ENCODE measurements at places on chromosomes 3 and 15.
A peak's percentile ranks its signal among the peaks of the same experiment; 100 is the strongest.

GRCh38 chr15:99343881-99344551 lies 92.7 kb downstream of the LRRC28 start:
- DNase-seq = no peak

DNA sequence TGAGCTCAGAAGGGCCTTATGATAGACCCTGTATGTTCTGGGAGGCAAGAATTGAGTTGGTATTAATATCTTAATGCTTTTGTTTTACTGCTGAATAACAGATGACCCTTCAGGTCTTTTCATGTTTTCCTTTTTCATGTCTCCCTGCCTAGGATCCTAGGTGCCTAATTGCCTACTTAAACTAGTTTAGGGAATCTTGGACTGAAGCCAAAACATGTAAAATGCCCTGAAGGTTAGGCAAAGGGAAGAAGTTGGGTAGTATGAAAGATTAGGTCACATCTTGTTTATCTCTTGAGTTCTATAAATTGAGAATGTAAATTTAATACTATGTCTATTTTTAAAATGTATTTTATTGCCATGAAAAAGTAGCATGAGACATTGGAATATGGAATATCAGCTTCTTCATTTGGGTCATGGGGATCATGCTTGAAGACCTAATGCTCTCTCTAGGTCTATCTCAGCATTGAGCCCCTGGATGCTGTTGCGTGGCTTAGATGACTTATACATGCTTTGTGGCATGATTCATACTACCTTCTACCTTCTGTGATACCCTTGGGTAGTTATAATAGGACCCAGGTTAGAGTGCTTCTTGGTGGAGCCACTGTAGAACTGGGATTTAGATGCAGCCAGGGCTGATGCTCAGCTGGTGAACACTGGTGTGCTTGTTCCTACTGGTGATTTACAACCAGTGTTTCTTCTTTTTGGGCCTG lies 26.4 kb downstream of the RBM6 start:
- DNase-seq = no peak

- DNase-seq = no peak
Measured at GRCh38 chr15:76209942-76210341, 101.3 kb downstream of the ETFA start.

- peak; percentile 18 for DNase-seq
Measured at GRCh38 chr3:111859061-111859973, at the start of gene PHLDB2. PHLDB2 (plus strand) TSS chr3:111859265; CDS start chr3:111884078, 24,813 bp downstream.

GRCh38 chr15:60507596-60508424 lies 28.9 kb upstream of the ICE2 start:
- peak; percentile 40 for DNase-seq

GRCh38 chr3:138441256-138441655 lies 6.8 kb downstream of the ESYT3 start:
- DNase-seq = no peak

DNA sequence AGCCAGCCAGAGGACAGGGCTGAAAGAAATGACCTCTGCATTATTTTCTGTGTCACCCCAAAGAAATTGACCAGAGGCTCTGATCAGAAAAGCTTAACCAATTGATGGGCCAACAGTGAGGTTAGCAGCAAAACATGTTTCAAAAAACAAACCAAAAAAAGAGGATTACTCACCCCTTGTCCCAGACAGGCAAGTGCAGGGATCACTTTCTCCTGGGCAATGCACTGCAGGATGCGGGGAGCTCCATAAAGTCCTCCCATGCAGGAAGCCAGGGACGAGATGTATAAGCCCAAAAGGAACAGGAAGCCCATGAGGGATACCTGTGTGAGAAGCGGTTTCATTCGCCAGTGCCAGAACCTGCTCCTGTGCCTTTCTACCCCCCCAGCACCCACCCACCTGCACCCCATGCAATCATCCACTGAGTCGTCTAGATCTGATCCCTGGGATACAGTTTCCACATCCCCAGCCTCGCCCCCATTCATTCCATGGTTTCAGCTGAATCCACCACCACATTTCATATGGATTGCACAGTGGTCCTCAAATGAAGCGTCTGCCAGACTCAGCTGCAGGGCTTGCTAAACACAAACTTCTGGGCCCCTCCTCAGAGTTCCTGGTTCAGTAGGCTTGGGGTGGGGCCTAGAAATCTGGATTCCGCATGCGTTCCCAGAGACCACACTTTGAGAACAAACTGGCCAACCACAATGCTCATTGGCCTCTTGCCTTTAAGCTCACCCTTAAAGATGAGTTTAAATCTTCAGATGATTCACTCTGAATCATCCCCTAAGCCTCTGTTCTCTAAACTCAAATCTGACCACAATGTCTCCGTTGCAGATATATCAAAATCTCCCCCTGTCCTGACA lies 54.4 kb upstream of the HEG1 start:
- no peak for DNase-seq

DNA sequence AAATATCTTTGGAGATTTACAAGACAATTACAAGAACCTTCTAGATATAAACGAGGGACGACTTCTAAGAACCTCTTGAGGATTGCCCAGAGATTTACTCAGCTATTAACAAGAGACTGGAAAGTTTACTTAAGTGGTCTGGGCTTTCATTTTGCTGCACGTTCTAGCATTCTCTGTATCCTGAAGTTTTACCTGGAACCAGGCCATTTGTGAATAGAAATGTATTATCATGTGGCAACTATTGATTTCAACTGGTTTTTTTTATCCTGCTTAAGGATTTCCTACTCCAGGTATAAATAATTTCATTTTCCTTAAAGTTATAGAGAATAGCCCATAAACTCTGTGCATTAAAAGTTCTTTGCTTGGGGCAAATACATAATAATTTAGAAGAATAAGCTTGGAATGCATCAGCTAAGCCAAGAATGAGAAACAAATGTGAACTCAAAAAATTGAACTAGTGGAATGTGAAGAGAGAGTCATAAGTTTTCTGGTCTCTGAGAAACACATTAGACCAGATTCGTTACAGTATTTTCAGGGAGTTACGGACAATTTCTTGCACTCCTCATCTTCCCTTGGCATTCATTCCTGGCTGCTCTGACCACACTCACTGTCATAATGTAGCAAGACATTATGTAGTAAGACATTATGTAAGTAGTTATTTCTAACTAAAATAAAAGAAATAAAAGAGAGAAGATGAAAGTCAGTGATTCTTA lies 1.3 kb downstream of the AQP9 start:
- DNase-seq = no peak

- DNase-seq = peak; percentile 78
Measured at GRCh38 chr3:8622873-8623691, 21.5 kb downstream of the SSUH2 start.

GRCh38 chr15:90013503-90013937 lies 12.4 kb downstream of the ZNF710 start:
- no peak for DNase-seq

- DNase-seq = no peak
Measured at GRCh38 chr15:101684384-101684783, 32.2 kb upstream of the TM2D3 start.

- DNase-seq = no peak
Measured at GRCh38 chr3:98906230-98906629, 4.7 kb upstream of the DCBLD2 start.

- no peak for DNase-seq
Measured at GRCh38 chr15:101126618-101127505, 125.0 kb downstream of the CHSY1 start.

- no peak for DNase-seq
Measured at GRCh38 chr3:36482256-36482655, 102.0 kb downstream of the STAC start.

DNA sequence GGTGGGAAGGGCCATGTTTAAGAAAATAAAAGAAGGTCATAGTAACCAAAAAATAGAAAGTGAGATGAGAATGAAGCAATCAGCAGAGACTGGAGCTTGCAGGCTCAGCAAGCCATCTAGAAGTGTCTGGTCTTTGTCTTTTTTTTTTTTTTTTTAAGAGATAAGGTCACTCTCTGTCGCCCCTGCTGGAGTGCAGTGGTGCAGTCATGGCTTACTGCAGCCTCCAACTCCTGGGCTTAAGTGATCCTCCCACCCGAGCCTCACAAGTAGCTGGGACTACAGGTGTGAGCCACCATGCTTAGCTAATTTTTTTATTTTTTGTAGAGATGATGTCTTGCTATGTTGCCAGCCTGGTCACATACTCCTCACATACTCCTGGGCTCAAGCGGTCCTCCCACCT lies 36.2 kb downstream of the GXYLT2 start:
- no peak for DNase-seq

DNA sequence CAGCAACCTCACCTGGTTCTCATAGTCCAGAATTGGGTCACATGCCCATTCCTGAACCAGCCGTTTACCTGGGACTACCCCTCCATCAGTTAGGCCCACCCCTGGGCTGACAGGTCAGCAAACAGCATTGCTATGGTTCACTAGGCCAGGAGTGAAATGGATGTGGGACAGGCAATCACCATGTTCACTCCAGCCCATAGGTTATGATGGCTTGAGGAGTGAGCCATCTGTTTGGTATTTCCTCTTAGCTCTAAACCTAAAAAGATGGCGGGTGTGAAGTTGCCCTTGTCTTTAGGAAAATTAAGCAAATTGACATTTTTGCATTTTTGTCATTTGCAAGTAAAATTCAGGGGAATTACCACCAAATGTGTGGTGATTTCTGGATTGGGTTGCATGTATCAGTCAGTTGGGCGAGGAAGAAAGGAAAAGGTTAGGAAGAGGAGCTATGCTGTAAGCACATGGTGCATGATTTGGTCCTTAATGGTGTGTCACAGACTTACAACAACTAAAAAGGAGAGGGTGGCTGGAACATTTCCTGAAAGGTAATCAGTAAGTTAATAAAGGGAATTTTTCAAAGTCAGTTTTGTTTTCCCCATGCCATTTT lies 17.2 kb downstream of the NXPE3 start:
- no peak for DNase-seq

DNA sequence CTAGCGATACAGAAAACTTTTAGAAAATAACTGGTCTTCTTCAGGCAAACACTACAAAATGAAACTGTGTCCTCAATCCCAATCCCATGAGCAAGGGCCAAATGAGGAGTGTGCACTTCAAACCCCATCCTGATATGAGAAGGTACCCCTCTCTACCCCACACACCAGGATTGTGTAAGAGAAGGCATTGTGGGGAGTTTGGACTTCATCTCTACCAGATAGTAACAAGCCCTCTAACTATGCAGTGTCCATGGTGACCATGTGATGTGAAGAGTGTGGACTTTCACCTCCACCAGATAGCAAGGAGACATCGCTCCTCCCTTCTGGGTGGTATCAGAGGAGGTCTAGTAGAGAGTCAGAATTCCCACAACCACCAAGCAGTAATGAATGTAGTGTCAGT lies 769.3 kb downstream of the MECOM start:
- DNase-seq = no peak

GRCh38 chr3:179451265-179452175 lies at the start of gene GNB4:
GNB4 (minus strand) TSS chr3:179451470; CDS start chr3:179426200, 25,270 bp downstream.
- DNase-seq = peak; percentile 68

DNA sequence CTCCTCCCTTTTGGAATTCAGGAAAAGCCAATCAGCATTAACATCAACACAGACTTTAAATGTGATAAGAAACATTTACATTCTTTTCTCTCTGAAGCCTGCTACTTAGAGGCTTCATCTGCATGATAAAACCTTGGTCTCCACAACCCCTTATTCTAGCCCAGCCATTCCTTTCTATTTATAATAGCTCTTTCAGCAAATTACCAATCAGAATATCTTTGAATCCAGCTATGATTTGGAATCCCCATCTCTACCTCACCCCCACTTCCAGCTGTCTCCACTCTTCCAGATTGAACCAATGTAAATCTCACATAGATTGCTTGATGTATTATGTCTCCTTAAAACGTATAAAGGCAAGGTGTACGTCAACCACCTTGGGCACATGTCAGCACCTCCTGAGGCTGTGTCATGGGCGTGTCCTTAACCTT lies 139.7 kb downstream of the TUSC7 start:
- DNase-seq = no peak

DNA sequence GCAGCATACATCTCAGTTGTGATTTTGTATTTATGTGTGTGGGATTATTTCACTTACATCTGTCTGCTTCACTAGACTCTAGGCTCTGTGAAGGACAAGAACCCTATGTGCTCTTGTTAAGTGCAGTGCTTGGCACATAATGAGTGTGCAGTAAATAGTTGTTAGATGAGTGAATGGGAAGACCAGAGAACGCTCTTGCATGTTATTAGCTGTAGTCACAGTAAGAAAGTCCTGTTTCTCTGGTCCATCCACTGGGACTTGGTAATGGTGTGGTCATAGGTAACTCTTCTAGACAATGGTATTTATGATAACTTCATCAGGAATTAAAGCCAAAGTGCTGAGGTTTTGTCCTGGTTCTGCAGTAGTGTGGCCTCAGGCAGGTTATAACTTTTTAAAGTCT lies 1.4 kb upstream of the AQP9 start:
- no peak for DNase-seq

DNA sequence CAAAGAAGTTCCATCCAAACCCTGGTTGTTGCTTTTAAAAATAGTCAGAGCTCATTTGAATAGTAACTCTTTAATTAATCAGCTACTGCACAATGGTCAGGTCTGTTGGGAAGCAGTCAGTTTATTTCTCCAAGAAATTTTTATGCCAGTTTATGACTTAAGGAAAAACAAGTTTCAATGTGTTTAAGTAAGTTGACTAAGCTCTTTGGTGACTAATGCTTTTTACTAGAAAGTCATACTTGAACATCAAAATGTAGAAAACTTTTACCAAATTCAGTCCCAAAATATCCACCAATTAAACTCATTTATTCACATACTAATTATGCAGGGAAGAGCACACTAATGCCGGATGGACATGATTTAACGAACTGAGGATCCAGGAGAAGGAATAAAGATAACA lies 22.1 kb downstream of the PRICKLE2 start:
- no peak for DNase-seq

GRCh38 chr15:92471288-92471687 lies 77.6 kb downstream of the ST8SIA2 start:
- no peak for DNase-seq

- no peak for DNase-seq
Measured at GRCh38 chr3:182937293-182938051, 42.9 kb downstream of the DCUN1D1 start.

DNA sequence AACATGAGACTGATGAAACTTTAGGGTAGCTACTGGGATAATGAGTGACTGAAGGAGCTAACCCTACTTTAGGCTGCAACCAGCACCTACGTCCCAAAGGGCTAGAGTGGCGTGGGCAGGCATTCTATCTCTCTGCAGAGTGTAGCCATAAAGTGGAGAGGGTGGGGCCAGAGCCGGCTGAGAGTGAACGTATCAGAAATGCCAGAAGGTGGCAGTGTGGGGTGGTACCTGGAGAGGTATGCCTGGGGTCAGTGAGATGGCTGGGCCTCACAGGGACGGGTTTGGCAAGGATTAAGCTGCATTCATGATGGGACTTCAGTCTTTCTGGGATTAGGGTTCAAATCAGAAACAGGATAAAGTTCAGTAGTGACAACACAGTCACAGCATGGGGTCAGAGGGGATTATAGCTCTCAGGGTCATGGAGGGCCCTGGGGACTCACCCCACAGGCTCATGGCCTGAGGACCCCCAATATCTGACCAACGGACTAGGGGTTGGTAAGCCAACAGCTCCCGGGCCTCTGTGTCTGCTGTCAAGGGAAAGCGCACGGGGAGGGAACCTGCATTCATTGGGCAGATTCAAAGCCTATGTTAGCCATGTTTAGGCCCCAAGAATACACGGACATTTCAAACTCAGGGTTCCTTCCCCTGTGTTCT lies 86.5 kb upstream of the FOXB1 start:
- peak; percentile 48 for DNase-seq

GRCh38 chr3:8657804-8658305 lies 13.3 kb upstream of the SSUH2 start:
- no peak for DNase-seq

Data from GM19239 (cell line).